ENCODE measurements at places on chromosomes 1 and 21.

- no peak for DNase-seq
These were observed 20.6 kb upstream of the EGLN1 start for GRCh38 chr1:231442735-231443134.

GRCh38 chr1:205199931-205200299, 11.6 kb downstream of the DSTYK start:
- no peak for DNase-seq

DNA sequence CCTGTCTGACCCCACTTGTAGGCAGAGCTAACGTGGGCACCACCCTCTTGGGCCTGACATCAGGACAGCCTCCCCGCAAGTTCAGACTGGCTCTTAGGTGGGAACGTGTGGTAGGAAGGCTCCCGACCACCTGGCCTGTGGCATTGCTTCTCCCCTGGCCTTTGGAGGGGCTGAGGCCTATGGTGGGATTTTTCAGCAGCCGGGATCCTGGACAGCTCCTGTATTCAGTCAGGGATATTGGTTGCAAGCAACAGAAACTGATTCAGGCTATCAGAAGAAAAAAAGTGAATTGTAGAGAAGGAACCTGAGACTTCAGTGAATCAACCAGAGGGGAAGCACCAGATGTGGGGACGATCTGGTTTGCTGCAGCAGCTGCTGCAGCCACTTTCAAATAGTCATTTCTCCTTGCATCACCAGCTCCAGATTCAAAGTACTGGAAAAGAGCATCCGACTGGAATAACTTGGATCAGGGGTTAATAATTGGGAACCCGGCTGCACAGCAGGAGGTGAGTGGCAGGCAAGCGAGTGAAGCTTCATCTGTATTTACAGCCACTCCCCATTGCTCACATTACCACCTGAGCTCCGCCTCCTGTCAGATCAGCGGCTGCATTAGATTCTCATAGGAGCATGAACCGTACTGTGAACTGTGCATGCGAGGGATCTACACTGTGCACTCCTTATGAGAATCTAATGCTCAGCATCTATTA, 5.9 kb downstream of the RNF186 start:
- DNase-seq = no peak

- DNase-seq = peak; percentile 25
These were observed 14.9 kb downstream of the MAP3K7CL start for GRCh38 chr21:29145354-29145782.

DNA sequence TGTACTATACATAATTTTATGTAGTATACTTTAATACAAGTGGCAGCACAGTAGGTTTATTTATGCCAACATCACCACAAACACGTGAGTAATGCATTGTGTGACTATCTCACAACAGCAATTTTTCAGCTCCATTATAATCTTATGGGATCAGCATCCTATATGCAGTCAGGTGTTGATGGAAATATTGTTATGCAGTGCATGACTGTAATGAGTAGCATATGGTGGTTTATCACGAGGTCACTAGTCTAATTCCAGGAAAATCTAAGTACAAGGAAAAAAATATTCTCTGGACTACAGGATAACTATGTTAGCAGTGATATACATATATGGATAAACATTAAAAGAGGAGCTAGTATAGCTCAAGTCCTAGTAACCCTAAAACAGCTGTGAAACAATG, 69.0 kb downstream of the ATP1B1 start:
- DNase-seq = no peak

- no peak for DNase-seq
These were observed 34.2 kb downstream of the KRTAP10-1 start for GRCh38 chr21:44505673-44506278.

- DNase-seq = no peak
These were observed 10.9 kb upstream of the MIXL1 start for GRCh38 chr1:226212545-226212944.

DNA sequence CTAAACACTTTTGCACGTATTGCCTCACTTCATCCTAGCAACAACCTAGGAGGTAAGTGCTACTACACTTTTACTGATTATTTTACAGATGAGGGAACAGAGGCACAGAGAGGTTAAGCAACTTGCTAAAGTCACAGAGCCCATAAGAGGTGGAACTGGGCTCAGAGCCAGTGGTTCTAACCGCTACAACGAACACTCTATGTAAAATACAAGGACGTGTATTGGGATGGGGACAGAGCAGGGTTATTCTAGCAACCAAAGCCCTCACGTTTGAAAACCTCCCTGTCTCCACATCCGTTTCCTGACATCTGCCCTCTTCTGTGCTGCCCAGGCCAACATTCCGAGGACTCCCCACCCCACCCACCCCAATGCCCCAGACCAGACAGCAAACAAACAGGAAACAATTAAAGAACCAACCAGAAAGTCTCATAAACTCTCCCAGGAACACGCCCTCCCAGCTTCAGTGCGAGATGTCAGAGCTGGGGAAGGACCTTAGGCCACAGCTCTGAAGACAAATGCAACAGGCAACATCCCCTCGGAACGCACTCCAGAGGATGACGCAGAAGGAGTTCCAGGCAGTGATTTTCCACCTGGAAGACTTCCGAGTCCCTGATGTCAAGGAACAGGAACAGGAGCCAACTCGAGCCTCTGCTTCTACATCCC, 41.1 kb downstream of the GLIS1 start:
- DNase-seq = no peak

DNA sequence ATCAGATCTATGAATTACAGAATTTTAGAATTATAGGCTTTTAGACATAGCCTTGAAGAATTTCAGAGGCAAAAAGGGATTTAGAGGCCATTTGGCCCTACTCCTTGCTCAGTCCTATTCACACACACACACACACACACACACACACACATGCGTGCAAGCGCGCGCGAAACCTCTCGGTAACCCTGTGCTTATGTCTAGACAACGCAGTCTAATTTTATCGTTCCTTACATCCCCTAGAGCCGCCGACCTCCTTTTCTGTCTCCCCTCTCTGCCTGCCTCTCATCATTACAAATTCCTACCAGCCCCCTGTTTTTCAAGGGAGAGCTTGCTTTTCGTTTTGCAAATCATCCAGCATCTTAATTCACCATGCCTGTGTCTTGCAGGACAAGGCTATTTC, 252.1 kb downstream of the FOXD2 start:
- DNase-seq = peak; percentile 59

DNA sequence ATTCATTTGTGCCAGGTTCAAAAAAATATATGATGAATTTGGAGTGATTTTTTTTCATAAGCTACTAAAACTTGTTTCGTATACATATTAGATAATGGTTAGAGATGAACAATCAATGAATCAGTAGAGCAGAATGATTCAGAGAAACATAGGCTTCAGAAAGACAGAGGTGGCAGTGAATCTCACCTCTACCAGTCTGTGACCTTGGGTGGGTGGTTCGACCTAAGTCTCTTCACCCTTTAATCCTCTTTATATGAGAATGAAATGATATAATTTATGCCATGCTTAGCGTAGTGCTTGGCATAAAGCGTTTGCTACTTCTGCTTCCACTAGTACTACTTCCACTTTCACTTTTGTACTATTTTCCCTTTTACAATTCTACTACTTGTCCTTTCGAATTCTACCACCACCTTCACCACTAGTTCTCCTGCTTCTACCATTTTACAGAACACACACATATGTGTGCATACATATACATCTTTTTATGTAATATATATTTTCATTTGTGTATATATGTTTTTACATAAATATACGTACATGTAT, 45.1 kb downstream of the FYB2 start:
- no peak for DNase-seq

GRCh38 chr1:200253774-200254495, 155.9 kb downstream of the ZNF281 start:
- DNase-seq = no peak

DNA sequence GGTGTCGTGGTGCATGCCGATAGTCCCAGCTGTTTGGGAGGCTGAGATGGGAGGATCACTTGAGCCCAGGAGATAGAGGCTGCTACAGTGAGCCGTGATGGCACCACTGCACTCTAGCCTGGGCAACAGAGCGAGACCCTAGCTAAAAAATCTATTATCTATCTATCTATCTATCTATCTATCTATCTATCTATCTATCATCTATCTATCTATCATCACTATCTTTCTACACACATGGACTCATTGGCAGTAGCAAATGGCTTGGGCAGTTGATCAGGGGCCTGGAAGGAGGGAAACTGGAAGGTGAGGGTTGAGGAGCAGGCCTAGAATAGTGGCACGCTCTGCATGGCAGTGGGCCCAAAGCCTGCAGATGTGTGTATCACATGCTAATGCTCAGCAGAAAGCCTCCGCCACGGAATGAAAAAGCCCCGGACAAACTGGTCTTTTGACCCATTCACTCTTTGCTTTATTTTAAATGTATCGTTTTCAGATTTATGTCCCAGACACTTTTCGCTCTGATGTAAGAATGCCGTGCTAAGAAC, 7.3 kb upstream of the HUNK start:
- DNase-seq = no peak

DNA sequence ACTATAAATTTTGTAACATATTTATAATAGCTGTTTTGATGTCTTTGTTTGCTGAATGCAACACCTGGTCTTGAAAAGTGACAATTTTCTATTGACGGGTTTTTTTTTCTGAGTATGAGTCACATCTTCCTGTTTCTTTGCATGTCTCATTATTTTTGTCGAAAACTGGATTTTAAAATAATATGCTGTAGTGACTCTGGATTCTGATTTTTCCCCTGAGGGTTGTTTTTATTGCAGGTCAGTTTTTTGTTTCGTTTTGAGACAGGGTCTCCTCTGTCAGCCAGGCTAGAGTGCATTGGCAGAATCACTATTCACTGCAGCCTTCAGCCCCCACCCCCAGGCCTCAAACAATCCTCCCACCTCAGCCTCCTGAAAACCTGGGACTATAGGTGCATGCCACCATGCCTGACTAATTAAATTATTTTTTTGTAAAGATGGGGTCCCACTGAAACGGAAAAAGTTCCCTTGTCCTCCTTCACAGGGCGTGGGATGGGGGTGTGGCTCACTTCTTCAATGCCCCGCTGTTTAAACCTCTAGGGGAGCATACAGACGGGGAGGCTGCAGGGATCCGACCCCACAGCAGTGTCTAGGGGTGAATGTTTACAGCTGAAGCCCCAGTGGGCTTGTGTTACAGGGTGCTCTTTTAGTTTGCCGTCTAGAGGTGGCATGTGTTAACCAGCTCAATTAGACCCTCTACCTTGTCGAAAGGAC, 11.3 kb upstream of the PPIE start:
- no peak for DNase-seq

DNA sequence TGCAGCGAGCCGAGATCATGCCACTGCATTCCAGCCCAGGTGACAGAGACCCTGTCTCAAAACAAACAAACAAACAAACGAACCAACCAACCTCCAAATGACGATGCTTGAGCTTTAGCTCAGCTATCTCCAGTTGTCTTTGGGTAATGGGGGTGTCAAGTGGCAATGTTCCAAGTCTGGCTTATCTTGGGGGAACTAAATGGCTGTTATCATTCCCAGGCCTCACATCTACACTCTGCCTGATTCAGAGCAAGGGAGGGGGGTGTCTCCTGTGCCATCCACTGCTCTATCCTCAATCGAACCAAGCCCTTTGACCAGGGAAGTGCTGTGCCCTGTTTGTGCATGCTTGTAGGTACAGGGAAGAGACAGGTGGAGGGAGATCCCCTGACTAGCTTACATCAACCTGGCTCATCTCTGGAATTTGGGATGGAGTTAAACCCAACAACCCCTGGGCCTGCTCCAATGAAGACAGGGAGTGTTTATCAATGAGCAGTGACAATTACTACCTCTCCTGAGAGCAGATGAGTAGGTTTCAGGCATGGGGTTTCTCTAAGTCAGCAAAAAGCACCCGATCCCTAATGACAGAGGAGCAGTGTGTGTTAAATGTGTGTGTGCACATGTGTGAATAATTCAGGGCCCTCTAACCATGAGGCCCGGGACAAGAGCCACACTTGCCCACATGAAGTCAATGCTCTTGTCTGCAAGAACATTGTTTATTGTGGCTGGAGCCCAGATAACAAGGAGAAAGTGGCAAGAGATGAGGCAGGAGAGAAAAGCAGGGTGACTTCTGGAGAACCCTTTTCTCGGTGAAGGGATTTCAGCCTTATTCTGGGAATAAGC, 20.3 kb upstream of the IL6R start:
- no peak for DNase-seq

- DNase-seq = peak; percentile 5
These were observed 596 bp downstream of the TOR3A start for GRCh38 chr1:179082333-179082998.

DNA sequence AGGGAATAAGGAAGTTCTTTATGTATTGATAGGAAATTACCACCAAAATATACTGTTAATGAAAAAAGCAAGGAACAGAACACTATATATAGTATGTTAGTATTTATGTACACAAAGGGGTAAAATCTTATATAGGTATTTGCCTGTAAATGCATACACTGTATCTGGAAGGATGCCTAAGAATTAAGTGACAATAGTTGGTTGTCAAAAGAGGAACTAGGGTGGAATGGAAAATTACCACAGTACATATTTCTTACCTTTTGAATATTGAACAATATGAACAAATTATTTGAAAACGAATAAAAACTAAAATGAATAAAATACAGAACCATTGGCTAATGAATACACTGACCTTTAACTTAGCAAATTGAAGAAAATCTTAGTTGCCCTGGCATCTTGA, 13.6 kb downstream of the ARPC5 start:
- no peak for DNase-seq

DNA sequence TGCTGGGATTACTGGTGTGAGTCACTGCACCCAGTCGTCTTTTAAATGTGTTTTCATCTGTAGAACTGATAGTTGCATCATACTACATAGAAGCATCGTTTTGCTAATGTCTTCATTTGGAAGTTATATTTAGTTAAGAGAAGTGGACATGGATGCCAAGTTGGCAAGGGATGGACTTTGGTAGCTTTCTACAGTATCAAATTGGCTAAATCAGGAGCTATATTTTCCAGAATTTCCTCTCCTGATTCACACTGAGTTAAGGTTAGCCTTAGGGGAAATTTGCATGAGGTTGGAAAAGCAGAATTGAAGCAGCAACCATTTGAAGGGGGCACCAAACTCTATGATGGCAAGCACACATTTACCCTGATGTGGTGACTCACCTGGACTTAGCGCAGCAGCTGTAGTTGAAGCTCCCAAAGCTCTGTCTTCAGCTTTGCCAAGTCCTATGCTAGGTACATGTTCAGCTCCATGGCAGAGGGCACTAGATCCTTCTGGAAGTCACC, 43.9 kb downstream of the DUSP10 start:
- DNase-seq = no peak

- no peak for DNase-seq
These were observed 1498.2 kb upstream of the B3GALT2 start for GRCh38 chr1:194684636-194685035.

GRCh38 chr1:1876335-1876930, 14.5 kb downstream of the GNB1 start:
- no peak for DNase-seq

GRCh38 chr1:219539645-219540254, 73.2 kb downstream of the ZC3H11B start:
- no peak for DNase-seq

- DNase-seq = no peak
These were observed 11.7 kb downstream of the LRRC71 start for GRCh38 chr1:156931974-156932710.

All from spinal cord (tissue), 10 donors.